ENCODE measurements at places on chromosomes 3 and 15.

GRCh38 chr3:81545572-81545971, 215.9 kb downstream of the GBE1 start:
- no peak for DNase-seq

DNA sequence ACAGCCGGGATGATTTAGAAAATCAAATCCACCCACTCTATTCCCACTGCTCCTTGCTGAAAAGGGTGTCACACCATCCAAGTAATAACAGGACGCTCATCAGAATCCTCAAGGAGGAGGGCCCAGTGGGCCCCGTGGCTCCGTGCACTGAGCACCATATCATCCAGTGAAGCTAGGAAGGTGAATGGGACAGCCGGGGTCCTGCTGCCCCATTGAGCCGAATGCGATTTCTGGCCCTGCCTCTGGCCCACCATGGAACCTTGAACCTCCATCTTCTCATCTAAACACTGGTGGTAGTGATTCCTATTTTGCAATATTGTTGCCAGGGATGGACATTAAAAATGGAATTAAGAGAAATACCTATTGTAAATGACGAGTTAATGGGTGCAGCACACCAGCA, 99.1 kb upstream of the SLC6A11 start:
- DNase-seq = no peak

DNA sequence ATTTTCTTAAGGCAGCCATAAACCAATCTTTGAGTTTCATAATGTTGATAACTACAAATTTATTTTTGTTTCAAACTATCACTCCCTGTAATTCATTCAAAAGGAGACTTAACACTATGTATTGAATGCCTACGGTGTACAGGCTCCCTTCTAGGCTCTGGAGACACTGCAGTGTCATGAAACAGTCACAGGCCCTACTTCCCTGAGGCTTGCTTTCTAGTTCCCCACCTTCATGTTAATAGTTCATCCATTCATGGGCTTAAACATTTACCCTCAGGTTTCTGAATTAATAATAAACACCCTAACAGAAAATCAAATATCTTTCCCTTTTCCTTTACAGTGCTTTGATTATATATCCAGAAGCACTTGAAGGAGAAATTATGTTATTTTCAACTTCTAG, 168.7 kb downstream of the CHL1 start:
- DNase-seq = no peak

- DNase-seq = no peak
These were observed 665.3 kb downstream of the FHIT start for GRCh38 chr3:60585918-60586317.

- DNase-seq = no peak
These were observed 24.3 kb upstream of the CP start for GRCh38 chr3:149245738-149246451.

GRCh38 chr3:54510506-54510905, 388.2 kb downstream of the CACNA2D3 start:
- DNase-seq = no peak

DNA sequence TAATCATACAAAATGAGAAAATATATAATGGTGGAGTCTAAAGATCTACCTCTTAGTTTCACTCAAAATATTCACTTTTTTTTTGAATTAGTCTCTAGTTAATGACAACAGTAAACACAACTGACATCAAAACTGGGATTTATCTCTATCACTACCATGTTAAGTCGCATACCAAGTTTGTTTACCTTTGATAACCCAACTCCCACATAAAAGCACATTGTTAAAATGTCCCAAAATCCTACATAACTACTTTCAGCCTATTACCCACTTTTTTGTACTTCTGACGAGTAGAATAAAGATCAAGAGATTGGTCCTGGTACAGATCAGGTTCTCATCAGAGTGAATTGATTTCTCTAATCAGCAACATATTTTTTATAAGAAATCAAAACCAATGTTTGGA, 518.5 kb downstream of the EPHA3 start:
- DNase-seq = no peak

DNA sequence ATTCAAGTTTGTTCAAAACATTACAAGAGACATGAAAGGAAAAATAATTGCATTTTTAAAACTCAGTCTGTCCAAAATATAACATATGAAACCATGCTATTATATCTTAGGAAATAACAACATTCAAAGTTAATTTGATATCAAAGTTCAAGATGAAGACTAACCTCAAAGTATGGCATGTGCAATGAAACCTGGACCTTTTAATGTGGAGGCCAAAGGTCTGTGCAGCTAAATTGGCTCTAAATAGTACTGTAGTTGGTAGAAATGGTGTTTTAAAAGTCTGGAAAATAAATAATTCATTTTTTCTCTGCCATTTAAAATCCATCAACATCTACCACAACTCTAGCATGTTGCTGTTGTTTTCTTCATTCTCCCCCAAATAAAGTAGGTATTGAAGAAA, 8.7 kb downstream of the GRAMD1C start:
- DNase-seq = no peak
